ENCODE measurements at places on chromosomes 3 and 15.
A peak's percentile ranks its signal among the peaks of the same experiment; 100 is the strongest.

- DNase-seq, result no peak
Observed at GRCh38 chr3:34956511-34956910, 682.8 kb upstream of the ARPP21 start.

DNA sequence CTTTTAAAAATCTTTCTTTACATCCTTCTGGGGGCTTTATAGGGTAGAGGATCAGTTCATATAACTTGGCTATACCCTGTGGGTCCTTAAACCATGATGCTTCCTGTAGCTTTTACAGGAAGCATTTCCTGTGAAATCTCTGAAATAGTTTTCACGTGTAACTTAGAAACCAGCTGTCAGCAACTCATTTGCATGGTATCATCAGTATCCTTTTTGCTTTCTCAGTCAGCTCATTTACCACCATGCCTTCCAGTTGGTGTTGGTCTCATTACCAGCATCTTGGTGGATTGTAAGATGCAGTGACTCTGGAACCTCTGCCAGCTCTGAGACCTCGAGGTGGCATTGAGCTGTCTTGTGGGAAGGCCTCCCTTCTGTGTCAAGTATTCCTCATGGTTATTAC lies 96.7 kb upstream of the MYZAP start:
- no peak for DNase-seq

DNA sequence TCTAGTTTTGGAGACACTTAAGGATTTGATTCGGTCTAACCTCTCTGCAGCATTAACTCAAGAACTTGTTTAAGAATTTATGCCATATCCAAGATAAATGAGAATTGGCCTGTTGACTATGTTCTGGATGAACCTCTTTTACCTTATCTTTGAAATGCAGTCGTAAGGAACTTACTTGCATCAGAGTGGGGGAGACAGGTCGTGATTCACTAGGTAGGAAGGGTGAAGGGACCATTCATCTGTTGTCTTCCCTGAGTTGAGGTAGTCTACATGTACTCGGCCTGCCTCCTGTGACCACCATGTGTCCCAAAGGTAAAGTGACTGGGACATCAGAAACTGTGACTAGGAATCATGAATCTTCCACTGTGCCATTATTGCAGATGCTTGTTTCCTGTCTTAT lies 248.0 kb upstream of the P2RY1 start:
- DNase-seq, result no peak

DNA sequence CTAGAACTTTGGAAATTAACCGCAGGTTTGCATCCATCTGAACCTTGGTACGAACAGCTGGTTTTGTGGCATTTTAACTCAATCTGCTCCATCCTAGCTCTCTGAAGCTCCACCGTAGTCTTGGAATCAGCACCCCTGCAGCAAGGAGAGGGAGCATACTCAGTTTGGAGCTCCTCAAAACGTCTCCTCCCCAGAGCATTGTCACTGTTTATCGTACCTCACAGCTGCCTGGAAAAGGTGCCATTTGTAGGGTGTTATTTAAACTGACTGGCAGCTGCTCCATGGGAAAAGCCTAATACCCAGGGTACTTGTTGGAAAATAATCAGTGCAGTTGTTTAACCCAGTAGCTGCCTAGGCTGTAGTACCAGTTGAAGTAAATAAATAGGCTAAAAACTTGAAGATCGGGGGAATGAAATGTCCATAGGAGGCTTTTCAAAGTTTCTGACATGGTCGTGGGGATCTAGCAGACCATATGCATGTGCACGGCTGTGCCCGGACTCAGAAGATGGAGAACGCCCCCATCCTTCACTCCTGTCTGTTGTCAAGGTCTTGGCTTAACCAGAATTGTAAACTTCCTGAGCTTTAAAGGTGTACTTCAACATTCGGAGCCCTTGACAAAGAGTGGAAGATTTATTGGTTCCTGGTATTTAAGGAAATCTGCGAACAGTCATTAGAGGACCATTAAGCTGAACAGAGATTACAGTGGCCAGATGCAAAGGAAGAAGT lies 43.9 kb downstream of the GHSR start:
- DNase-seq, result no peak

DNA sequence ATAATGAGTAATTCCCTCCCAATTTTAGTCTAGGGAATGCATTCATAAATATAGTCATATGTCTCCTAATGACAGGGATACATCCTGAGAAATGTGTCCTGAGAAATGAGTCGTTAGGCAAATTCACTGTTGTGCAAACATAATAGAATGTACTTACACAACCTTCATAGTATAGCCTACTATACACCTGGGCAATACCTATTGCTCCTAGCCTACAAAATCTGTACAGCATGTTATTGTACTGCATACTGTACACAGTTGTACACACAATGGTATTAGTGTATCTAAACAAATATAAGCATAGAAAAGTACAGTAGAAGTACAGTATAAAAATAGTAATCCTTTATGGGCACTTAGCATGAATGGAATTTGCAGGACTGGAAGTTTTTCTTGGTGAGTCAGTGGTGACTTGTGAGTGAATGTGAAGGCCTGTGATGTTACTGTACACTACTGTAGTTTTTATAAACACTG lies 6.6 kb downstream of the DTWD1 start:
- no peak for DNase-seq

- no peak for DNase-seq
Observed at GRCh38 chr3:71219744-71220638, 363.5 kb downstream of the FOXP1 start.

GRCh38 chr3:2856138-2857133 lies 253.7 kb downstream of the IL5RA start:
- DNase-seq, result no peak

GRCh38 chr3:141105828-141106628 lies 54.9 kb downstream of the SPSB4 start:
- DNase-seq, result peak; percentile 38

DNA sequence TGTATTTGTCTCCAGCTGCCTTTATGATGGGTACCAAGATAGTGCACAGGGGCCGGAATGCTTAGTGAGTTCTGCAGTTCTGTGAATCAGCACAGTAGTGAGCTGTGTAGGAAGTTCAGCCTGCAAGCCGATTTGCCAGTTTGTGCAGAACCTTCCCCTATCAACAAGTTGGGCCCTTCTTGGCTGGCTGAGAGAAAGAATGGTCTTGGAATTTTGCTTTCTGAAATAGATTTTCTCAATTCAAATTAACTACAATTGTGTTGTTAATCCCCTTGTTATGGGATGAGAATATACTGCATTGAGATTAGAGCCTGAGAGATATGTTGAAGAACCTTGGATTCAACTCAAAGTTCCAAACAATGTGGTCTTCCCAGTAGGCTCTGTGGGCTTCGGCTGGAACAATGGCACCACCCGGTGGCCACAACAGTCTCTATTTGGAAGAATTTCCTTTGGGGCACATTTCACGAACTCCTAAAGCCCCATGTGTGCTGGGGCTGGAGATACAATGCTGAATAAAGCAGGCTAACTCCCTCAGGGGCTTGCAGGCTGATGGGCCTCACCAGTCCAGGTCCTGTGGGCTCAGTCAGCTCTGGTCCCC lies 59.1 kb downstream of the TRIM42 start:
- no peak for DNase-seq

DNA sequence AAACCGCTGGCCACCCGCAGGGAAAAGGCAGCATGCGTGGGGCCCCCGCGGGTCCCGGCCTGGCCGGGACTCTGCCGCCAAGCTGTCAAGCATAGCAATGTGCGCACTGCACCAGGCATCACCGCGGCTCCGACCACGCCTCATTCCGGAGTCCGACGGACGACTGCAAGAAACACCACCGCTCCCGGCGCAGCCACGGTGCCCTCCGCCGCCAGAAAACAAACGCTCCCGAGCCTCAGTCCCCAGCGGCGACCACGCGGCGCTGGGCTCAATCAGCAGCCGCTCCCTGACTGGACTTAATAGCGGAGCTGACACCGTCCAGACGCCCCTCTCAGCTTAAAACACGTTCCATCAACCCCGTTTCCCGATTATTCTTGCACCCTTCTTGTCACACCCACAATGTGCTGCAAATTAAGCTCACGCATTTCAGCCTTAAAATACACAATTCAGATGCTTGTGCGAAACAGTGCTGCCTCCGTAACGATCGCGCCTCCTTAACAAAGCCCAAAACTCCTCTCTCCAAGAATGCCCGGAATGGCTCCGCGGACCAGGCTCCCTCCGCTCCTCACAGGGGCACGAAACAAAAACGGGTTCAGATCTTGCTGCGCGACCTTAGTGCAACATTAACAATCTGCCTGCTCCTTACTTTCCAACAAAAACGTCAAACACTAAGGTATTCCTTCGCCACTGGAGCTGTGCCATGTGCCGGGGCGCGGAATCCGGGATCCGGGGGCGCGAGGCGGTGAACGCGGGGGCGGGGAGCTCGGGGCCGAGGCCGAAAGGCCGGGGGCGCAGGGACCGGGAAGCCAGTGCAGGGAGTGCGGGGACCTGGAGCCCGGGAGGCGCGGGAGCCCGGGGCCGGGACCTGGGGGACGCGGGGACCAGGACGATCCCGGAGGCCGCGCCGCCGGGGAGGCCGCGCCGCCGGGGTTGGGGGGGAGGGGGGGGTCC lies 655 bp downstream of the CYFIP1 start:
- peak; percentile 60 for DNase-seq

DNA sequence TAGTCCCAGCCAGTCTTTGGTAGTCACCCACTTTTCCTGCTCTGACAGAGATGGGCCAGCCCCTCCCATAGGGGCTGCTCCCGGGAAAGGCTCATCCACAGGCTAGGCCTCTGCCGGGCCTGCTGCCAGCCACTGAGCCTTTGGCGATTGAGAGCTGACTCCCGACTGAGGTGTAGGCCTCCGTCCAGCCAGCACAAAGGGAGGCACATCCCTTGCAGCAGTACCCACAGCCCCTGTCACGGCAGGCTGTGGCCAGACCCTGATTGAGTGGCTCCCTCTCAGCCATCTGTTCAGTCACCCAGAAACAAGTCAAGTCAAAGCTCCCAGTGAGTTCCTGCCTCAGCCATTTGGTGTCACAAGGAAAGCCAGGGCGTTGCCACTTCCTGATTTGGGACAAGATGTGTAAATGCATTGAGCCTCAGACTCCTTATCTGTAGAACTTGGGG lies 6.2 kb upstream of the PAK6 start:
- no peak for DNase-seq

GRCh38 chr3:11304175-11304574 lies 32.0 kb downstream of the ATG7 start:
- DNase-seq, result no peak

- no peak for DNase-seq
Observed at GRCh38 chr3:138033202-138033691, 23.3 kb downstream of the CLDN18 start.

DNA sequence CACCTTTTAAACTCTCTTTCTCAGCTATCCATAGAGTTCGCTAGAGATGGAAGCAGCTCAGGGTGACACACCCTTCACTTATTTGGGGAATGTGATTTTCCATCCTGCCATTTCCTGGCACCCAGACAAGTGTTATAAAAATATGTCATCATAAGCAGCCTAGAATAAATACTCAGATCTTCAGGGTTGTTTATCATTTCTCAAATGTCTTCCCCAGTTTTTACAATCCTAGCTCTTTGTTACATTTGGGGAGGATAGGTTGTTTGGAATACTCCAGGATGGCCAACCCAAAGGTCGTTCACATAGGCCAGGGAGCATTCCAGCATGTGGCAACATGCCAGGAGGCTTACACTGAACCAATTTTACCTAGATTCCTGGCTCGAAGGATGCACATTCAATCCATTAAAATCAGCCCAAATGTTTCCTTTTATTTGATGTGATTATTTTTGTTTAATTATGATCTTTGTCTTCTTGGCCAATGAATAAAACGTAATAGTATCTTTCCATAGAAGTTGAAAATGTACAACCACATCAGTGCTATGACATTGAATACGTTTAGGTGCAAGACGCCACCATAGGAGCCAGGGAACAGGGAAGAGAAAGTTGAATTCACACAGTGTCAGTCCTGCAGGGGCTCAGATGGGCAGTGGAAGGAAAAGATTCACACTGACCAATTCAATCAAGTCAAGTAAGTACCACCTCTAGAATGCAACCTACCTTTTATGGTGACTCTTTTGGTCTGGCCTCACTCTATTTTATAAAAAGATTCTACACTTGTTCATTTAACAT lies 537.7 kb upstream of the MDFIC2 start:
- no peak for DNase-seq

DNA sequence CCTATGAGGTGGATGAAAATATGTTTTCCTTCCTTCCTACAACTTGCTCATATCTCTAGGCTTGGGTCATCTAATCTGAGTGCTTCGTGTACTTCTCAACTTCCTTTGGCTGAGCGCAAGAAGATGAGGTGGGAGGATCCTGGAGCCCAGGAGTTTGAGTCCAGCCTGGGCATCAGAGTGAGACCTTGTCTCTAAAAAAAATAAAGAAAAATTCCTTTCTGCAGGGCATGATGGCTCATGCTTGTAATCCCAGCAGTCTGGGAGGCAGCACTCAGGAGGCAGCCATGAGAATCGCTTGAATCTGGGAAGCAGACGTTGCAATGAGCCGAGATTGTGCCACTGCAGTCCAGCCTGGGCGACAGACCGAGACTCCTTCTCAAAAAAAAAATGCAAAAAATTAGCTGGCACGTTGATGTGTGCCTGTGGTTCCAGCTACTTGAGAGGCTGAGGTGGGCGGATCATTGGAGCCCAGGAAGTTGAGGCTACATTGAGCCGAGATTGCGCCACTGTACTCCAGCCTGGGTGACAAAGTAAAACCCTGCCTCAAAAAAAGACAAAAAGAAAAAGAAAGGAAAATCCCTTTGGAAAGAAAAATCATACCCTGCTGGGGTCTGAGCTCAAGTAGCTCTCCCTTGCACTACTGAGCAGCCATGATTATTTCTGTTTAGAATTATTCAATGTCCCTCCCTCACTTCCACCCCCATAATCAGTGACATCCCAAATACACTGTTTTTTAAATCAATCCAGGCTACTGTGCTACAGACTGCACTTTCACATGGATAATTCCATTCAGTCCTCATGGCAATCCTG lies 28.0 kb upstream of the RAB11A start:
- DNase-seq, result no peak

GRCh38 chr3:59714066-59714465 lies 664.2 kb upstream of the CFAP20DC start:
- no peak for DNase-seq

DNA sequence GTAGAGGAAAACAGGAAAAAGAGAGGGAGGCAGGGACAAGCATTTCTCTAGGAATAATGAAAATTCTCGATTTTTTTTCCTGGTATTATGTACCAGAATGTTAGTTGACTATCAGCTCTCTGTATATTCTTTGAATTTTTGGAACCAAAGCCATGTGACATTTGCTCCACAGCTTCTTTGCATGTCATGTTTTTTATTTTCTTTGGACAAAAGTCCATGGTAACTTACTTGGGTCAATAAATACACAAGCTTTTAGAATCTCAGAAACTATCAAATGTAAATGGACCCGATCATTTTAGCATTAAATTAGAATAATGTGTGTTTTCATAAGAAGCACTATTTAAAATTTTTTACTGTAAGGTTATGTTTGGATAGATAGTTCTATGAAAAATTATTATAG lies 320.5 kb downstream of the ZIC1 start:
- DNase-seq, result no peak

DNA sequence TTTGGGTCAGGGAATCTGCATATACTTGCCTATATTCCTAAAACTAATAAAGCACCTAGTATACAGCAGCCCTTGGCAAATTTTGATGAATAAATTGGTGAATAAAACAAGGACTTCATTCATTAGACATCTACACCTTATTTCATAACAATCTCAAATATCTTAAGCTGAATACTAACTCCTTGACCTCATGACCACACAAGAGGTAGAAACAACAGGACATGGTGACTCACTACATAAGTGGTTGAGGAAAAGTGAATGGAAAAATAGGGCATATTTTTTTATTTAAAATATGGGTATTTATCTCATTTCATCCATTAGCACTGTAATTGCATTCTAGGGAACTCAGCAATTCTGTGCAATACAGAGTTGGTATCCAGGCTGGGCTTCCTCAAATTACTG lies 7.8 kb upstream of the STAC start:
- no peak for DNase-seq

Data from GM12891 (cell line).